Activated T-helper 17 cell treated with anti-CD3 and anti-CD28 coated beads, Interleukin-2, amount 50 U/mL, for 72 hours (primary cell): ENCODE measurements at places on chromosomes 3 and 15. TPM values are rescaled to one million over a fixed set of nuclear protein-coding genes. Genes with fewer than 3 reads are reported as not detected.

DNA sequence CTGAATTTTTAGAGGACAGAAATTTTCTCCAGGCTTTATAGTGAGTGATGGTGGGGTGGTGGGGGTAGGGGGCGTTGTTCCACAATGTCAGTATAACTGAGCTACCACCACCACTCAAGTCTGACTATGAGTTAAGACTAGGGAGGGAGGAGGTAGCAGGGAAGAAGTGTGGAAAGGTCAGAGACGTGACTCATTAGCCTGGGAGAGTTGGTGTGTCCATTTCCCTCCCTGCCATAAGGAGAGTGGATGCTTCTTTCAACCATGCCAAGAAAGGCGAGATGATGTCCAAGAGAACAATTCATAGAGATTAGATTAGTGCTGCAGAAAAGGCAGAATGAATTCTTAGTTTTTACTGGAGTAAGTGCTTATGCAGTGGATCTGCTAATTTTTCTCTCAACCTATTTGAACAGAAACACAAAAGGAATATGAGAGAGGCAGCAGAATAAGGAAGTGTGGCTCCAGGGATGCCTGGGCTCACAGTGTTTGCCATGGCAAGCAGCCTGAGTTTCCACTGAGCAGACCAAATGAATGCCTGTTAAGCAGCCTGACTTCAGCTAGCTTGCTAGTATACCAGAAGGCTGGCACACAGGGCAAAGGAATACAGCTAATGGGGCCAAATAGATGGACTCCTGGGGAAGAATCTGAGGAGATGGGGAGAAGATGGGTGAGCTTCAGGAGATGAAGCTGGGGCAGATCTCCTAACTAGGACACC is 708.9 kb downstream of the NTRK3 start:
- no peak for ATAC-seq

DNA sequence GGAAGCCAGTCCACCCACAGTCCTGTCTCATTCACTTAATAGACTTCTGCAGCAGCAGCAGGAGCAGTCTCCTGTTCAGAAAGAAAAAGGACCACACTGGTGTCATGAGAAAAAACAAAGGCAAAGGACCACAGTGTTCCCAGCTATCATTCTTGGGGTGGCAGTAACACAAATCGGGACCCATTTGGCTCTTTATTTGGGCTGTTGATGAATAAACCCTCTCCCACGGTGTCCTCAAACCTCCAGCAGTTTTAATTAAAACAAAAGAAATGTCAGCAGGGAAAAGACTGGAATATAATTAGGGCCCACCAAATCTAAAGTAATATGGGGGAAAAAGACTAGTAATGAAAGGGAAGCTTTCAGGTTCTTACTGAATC is 210.5 kb upstream of the SLC2A2 start:
- no peak for ATAC-seq

DNA sequence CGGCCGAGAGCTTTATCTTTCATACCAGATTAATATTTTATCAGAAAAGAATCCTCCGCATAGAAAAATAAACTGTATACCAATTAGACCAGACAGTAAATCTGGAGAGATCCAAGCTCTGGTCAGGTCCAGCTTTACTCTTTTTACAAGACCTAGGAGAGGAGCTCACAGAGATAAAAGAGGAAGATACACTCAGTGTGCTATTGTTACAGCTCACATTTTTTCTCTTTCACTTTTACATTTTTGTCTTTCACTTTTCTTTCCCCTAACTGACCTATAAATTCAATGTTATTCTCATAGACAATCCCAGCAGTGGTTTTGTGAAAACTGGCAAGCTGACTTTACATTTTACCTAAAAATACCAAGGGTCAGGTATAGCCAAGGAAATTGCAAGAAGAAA is 55.8 kb downstream of the GUCA1C start:
- peak; percentile 38 for ATAC-seq

Gene STRA6
- not detected for total RNA-seq

DNA sequence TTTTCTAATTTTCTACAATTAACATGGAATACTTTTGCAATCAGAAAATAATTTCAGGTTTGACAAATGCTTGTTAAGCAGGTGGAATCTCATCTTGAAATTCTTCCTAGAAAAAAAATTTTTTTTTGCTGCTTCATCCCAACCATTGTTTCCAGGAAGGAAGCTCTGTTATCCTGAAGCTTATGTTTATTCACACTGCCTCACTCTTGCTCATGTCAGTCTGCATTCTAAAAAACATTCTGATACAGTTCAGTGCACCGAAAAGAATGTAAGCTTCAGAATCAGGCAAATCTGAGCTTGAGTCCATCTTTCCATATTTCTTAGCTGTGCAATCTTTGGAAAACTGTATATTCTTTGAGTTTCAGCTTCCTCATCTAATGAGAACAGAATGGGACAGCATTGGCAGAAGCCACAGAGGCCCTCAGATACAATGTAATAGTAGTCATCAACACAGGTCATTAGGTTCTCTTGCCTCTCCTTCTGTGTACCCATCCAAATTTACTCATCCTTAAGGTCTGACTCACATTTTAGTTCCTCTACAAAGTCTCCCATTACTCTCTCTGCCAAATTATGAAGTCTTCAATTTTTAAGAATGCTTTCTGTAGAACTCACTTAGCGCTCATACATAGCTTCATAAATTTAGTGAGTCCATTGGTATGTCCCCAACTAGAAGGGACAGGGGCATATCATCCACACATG is 881.8 kb upstream of the NR2F2 start:
- no peak for ATAC-seq

DNA sequence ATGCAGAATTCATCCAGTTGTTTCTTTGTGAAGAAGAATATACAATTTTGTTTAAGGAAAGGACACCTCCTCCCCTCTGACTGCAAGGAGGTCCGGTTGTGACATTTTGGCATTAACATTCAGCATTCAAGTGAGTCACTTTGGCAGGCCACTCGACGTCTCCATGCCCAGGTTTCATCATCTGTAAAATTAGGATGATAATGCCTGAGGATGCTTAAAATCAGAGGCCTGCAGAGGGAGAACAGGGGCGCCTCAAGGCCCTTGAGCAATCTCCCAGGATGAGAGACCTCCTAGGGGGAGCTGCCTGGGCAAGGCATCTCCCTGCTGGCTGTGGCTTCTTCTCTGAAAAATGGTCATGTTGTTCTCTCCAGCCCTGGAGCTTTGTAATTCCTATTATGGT is 236.0 kb downstream of the CACNA2D3 start:
- ATAC-seq: no peak

GRCh38 chr3:150739200-150739863 is 23.6 kb downstream of the SIAH2 start:
- peak; percentile 18 for ATAC-seq

DNA sequence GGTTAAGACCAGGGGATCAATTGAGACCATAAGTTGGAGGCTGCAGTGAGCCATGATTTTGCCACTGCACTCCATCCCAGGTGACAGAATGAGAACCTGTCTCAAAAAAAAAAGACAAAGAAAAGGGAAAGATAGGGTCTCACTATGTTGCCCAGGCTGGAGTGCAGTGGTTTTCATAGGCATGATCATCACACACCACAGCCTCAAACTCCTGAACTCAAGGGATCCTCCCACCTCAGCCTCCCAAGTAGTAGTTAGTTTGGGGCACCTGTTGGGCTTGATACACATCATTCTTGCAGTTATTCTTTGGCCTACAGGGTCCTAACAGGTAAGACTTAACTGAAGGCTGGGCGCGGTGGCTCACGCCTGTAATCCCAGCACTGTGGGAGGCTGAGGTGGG is 42.1 kb downstream of the UBXN7 start:
- ATAC-seq: no peak

Gene CYB561D2
- 35.6 TPM for total RNA-seq

GRCh38 chr3:82378392-82378791 is 616.9 kb upstream of the GBE1 start:
- no peak for ATAC-seq

DNA sequence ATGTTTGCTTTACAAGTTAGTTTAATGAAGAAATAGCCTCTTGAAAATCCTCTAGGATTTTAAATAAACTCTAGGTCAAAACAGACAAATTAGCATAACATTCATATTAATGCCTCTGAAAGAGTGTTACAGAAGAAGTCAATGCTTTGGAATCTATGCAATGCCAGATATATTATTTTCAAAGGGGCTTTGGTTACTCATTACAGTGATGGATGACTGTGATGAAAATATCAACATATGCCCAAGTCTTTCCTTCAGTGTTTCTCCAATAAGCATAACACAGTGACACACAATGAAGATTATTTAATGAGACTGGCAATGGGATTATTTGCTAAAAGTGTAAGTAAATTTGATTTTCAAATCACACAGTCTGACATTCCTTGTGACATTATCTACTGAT is 1247.2 kb downstream of the ROBO2 start:
- no peak for ATAC-seq

Gene C3orf70
- total RNA-seq: 0.04 TPM

Gene CXCR6
- 25.4 TPM for total RNA-seq

DNA sequence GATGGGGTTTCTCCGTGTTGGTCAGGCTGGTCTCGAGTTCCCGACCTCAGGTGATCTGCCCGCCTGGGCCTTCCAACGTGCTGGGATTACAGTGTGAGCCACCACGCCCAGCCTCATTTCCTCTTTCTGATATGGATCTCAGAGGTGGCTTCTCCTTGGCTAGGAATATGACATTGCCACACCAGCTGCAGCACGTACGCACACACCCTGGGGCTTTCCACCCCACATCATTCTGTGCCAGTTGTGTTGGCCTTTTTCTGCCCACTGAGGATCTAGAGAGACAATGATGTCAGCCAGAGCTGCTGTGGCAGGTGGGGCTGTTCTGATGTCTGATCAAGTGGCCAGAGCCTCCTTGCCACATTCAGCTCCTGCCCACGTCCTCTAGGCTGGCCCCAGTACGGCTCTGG is 29.0 kb downstream of the TMEM45A start:
- ATAC-seq: peak; percentile 87

DNA sequence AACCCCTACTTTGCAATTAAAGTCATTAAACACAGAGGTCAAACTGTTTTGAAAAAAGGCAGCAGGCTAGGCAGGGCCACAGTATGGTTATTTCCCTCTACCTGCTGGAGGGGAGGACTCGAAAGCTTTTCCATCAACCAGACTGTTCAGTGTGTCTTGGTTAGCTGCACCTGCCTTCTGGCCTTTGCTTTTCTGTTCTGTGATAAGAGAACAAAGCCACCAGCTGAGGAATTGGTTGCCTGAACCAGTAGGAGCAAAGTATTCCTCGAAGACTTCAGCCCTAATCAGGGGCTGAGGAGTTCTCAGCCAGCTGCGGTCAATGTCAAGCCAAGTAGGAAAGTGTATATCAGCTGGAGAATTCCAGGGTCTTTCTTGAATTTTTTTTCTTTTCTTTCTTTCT is 132.5 kb downstream of the SOX2 start:
- no peak for ATAC-seq

DNA sequence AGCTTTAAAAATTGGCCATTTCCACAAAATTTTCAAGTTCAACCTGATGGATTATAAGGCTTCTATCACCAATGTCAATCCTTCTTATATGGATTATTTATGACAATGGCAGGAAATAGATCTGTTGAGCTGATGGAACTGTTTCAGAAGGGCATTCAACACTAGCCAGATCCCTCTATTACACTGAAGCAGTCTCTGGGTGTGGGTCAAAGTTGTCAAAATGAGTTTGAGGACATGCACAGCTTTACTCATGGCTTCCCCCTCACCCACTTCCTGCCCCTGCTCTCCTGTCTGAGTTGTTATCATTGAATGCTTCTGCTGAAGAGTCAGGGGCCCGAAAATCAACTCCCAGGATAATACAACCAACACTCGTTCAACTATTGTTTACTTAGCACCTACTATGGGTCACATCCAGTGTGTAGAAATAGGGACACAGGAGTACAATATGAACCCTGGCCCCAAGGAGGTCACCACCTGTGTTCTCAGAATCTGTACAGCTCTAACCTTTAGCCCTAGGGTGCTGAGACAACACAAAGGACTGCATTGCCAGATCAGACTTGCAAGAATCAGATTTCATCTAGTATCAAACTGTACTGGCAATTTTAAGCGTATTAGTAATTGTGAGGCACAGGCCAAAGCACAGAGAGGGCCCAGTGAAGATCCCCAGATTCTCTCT is 41.7 kb upstream of the FAM3D start:
- ATAC-seq: no peak

GRCh38 chr3:66989860-66990696 is 8.0 kb upstream of the KBTBD8 start:
- peak; percentile 32 for ATAC-seq

DNA sequence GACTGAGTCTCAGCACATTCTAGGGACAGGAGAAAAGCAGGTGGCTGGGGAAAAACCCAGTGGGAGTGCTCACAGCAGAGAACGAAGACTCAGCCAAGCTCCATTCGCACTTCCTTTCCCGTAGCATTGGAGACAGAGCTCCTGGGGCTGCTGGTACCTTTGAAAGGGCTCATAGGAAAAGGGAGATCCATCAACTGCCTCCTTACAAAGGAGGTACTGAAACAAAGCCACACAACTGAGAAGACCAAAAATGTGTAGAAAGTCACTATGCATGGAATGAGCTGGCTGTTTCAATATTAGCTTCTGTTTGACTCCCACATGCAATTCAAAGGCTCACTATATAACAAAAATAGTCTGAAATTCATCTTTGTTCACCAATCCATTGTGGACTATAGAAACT is 16.9 kb downstream of the STIMATE start:
- peak; percentile 94 for ATAC-seq

DNA sequence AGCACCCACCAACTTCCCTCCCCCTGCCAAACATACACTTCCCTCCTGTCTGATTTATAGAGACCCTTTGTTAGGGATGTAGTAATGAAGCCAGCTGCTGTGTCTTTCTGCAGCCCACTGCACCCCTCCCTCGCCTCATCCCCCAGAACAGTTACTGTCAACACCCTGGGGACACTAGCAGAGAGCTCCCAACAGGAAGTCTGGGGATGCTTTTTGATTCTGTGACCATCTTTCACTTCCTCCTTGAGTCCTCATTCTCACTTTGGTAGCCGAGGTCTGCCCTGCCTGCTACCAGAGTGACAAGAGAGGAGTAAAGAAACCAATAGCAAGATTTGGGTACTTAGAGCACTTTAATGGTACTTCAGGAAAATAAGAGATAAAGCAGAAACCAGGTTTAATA is 201.6 kb downstream of the SATB1 start:
- no peak for ATAC-seq

GRCh38 chr15:34655326-34655725 is 71.9 kb upstream of the GOLGA8B start:
- ATAC-seq: no peak

DNA sequence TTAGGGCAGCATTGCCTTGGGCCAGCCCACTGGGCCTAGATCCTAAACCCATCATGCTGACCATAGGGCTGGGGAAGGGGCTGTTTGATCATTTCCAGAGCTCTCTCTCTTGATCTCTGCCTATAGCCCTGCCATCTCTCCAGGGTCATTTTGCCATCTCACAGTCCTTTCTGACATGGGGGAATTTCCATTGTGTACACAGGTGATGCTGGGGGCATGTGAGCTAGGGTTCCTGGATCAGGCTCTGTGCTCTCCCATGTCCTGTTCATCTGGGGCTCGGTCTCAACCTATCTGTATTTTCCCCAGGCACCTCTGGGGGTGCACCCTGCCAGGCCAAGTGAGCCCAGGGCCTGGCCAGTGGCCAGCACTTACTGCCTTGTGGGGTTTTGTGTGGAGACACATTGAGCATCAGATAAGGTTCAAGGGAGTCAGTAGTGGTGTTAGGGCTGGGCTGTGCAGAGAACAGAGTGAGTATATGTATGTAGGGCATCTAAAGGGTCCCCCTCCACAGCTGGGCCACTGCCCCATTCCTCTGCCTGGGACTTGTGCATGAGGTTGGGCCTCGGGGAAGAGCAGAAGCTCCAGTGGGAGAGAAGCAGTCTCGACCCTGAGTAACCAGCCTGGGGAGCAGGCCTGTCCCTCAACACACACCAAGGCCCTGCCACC is 25.7 kb upstream of the APEH start:
- no peak for ATAC-seq
